ENCODE measurements at places on chromosomes 7 and 10.

DNA sequence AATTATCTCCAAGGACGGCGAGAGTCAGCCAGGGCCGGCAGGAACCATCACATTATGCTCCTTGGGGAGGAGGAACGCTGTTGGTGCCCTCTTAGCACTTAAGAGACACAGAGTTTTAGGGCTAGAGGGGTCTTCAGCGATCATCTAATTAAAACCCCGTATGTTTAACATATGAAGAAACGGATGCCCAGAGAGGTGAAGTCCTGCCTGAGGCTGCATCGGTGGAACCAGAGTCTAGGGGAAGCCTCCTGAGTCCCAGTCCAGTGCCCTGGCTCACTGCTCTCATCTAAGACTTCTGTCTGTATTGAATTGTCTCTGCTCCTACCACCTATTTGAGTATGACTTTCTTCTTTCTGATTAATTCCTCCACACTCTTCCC, 688 bp upstream of the ABCB4 start:
- DNase-seq = no peak

GRCh38 chr10:131928248-131929095, 27.7 kb downstream of the PPP2R2D start:
- DNase-seq = peak; percentile 51

GRCh38 chr7:100689230-100690135, 4.6 kb downstream of the GIGYF1 start:
- DNase-seq = no peak

- no peak for DNase-seq
Measured at GRCh38 chr10:7763929-7764328, 23.9 kb downstream of the KIN start.

GRCh38 chr10:61882621-61883370, 18.7 kb upstream of the ARID5B start:
- DNase-seq = no peak

GRCh38 chr7:84077336-84077735, 117.3 kb downstream of the SEMA3A start:
- DNase-seq = no peak

- no peak for DNase-seq
Measured at GRCh38 chr7:50718876-50719275, 63.8 kb downstream of the GRB10 start.

DNA sequence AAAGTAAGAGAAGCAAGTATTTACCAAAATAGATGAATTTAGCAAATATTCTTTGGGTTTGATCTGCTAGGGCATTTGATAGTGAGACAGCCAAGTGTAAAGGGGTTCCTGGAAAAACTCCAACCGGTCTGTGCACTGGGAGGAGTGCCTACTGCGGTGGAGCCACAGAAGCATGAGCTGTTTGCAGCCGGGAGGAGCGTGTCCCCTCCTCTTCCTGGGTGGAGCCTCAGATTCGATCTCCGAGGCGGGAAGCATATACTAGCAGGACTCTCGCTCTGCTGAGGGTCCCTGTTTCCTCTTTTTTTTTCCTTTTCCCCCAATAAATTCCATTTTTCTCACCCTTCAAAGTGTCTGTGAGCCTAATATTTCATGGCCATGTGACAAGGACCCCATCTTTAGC, 45.1 kb upstream of the MET start:
- DNase-seq = no peak

DNA sequence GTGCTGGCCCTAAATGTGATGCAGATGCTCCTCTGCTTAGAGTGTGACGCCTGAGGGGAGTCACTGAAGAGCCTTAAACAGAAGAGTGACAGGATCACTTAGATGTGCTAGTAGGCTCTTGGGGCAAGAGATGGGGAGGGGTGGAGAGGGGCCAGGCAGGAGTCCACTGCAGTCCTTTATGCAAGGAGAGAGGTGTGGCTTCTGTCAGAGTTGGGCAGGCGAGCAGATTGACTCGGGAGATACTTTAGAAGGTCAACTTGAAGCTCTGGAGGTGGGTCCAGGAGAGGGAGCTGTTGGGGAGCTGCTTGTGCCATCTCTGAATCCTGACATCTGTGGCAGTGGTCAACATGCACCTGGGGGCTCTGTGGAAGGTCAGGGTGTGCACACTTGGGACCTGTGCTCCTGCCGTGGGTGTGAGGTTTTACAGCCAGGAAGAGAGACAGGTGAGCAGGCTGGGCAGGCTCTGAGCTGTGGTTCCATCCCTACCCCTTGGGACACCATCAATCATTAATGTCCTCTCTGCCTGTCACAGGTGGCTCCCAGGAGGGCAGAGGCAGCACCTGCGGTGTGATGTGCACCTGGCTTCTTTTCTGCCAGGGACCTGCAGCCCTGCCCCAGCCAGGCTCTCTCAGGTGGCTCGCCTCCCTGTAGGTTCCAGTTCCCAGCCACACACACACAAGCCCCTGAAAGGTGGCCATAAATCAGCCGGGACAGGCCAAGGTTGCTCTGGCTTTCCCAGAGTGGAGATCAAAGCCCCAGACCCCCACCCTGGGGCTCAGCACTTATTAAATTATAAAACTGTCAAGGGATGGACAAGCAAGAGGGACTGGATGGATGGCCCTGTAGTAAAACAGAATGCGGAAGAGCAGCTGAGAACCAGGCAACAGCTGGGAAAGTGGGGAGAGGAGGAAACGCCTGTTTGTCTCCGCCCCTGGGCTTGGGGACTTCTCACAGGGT, 14.0 kb downstream of the NEURL1 start:
- DNase-seq = no peak

DNA sequence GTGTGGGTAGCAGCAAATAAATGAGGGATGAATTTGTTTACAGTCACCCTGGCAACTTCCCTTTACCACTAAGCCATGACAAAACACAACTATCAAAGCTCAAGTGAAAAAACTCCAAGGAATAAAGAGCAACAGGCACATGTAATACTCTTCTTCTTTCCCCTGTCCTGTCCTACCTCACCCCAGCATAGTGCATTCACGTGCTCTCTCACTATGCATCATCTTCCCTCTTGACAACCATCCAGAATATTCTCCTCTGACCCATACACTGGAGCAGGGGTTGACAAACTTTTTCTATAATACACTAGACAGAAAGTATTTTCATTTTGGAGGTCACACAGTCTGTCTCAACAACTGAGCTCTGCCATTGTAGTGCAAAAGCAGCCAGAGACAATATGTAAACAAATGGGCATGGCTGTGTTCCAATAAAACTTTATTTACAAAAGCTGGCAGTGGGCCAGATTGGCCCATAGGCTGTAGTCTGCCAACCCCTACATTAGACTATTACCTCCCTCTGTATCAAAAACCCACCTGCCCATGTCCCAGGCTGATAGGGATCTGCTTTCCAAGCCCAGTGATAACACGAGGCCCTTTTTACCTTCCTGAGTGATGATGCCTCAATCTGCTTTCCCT, 354.5 kb downstream of the FGFR2 start:
- no peak for DNase-seq

- peak; percentile 2 for DNase-seq
Measured at GRCh38 chr7:157525491-157525915, 188.7 kb downstream of the DNAJB6 start.

DNA sequence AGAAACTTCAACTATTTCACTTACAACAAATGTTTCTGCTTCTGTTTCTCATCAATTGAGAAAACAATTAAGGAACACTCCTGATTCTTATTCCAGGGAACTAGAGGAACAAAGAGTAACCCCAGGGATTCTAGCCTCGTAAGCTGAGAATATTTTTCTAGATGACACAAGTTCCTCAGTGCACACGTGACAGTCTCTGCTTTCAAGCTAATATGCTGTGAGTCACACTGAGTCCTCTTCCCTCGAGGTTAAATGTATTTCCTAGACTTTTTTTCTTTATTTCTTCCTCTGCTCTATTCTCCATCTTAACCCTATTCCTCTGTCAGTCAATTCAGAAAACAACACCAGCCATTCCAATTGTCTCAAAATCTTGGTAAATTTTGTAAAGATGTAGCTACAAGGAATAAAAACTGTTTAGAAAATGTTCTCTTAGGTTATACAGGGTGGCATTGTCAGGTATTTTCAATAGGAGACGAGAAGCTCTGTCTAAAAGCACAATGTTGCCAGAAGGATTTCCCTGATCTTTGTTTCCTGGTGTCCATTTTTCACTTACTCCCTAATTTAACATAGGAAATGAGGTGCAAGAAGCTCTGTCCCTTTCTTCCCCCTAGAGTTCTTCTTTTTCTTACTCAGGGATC, 5.8 kb upstream of the C1GALT1 start:
- no peak for DNase-seq

DNA sequence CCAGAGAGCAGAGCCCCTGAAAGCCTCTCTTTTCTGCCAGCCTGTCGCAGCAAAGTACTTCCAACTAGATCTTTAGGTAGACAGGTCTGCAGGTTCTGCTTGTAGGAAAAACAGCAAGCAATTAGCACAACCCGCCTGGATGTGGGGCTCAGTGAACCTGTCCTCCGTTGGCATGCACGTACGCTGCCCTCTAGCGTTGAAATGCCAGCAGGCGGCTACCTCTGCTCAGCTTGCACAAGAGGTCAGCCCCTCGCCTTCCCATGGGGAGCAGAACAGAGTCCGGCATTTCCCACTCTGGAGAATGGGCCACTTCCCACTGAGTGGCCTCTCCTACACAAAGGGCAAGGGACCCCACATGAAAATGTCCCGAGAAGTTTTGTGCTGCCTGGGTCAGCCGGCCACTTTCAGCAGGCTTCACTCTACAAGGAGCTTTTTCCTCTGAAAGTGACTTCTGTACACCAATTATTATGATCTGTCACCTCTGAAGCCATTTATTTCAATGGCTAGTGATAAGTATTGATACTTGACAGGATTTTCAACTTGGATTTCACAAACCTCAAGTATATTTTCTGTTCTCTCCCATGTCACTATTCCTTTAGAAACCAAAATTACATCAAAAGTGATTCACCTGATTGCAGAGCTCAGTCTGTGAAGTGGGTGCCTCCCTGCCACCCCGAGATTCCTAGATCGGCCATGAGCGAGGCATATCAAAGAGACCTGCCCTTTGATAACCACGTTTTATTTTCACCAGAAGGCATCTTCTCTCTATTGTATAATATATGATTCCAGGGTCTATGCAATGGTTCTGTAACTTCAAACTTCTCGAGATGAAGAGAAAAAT, 56.7 kb downstream of the JCAD start:
- DNase-seq = peak; percentile 67

DNA sequence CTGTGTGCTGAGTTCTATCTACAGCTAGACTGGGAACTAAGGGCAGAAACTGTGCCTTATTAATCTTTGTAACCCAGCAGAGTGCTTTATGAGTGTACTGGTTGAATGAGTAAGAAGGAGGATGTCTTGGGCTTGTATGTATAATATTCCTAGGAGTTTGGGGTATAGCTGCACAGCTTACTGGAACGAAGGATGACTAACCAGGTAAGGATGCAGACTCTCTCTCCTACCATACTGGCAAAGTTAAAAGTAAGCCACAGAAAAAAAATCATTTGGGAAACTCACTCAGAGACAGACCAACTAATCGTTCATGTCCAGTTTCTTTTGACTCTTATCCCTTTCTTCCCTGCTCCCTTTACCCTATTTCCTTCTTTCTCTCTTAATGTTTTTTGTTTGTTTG, 1.4 kb upstream of the DHTKD1 start:
- no peak for DNase-seq

- no peak for DNase-seq
Measured at GRCh38 chr7:121002048-121002756, 13.7 kb downstream of the CPED1 start.
